ENCODE measurements at places on chromosomes 7 and 10.

GRCh38 chr10:74072503-74072902 lies 74.6 kb downstream of the VCL start:
- DNase-seq, result no peak
- H3K4me3 ChIP-seq, result no peak overlapping the region
- peaks cover 25% of the 10 kb centered on the region for H3K36me3 ChIP-seq
- no peaks in the 10 kb centered on the region for H3K27me3 ChIP-seq
- H3K4me1 ChIP-seq, result no peaks in the 10 kb centered on the region

DNA sequence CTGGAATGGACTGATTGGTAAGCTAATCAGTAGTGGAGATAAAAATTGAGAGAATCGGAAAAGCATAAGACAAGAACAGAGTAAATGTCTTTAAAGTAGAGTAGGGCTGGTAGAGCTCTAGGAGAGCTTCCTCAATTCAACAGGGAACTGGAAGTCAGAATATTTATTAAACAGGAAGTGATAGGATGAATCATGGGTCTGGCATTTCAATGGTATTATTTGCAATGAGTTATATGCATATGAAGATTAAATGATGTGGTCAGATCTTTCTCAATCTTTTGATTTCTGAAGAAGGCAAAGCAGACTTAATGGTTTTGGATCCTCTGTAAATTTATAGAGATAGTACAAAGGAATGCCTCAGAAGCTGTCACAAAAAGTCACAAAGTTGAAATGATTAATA lies 349.0 kb downstream of the HPSE2 start:
- no peak overlapping the region for H3K4me3 ChIP-seq
- H3K4me1 ChIP-seq, result no peaks in the 10 kb centered on the region
- H3K36me3 ChIP-seq, result no peaks in the 10 kb centered on the region
- no peak overlapping the region for H3K27ac ChIP-seq
- no peak for DNase-seq

DNA sequence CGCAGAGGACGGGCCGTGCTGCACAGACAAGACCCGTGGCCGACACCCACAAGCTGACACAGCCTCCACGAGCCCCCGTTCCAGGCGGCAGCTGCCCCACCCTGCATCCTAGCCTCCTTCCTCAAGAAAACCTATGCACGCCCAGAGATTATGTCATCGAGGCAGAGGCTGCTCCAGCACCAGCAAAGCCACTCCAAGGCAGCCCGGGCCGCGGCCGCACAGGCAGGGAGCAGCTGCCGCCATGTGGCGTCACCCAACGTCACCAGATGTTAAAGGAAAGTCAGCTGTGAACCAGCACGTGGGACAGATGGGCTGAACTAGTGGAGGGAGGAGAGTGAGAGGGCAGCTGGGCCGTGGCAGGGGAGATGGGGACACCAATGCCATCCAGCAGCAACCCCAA lies 59.8 kb downstream of the STK32C start:
- H3K27me3 ChIP-seq, result no peaks in the 10 kb centered on the region
- H3K36me3 ChIP-seq, result no peaks in the 10 kb centered on the region
- no peak overlapping the region for H3K4me3 ChIP-seq
- peak; percentile 68 for DNase-seq

DNA sequence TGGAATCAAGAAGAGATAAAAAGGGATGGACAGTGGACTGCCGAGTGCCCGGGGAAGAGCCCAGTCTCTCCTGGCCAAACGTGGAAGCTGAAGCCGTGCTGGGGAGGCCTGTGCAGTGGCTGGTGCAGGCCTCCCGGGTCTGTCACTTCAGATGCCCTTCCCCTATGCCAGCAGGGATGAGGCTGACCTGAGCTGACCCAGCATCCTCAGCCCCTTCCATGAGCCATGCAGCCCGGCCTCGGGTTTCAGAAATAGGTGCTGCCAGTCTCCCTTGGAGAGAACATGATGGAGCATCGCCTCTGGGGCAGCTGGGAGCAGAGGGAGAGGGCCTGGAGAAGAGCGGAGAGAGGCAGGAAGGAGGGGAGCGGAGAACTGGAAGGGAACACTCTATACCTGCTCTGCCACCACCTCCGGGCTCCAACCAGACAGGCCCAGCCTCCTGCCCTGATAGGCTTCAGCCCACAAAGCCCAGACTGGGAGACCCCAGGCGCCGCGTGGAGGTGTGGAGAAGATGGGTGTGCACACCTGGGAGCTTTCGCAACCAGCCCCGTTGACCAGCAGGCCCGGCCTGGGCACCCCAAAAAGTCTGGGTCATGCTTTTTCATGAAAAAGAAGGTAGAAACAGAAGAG lies 68.6 kb upstream of the PPP2R2D start:
- no peak overlapping the region for H3K27ac ChIP-seq
- no peak for DNase-seq
- H3K36me3 ChIP-seq, result no peaks in the 10 kb centered on the region
- no peak overlapping the region for H3K4me3 ChIP-seq
- no peaks in the 10 kb centered on the region for H3K4me1 ChIP-seq

DNA sequence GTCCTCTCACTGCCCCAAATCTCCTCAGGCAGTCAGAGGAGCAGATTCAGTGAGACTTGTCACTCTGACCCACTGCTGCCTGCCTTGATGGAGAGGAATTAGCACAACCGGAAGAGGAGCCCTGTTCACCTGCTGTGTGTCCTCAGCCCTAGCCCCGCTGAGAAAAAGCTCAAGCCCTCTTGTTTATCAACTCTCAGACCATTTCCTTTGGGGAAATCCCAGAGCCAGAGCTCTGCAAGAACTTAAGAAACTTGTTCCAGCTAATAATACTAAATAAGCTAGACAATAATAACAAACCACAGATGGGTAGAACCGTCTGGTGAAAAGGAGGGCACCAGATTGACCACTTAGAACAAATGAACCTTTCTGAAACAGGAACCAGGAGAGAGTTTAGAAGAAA lies 37.7 kb upstream of the ITGB1 start:
- no peak overlapping the region for H3K27ac ChIP-seq
- H3K4me1 ChIP-seq, result peaks cover 4% of the 10 kb centered on the region
- no peaks in the 10 kb centered on the region for H3K27me3 ChIP-seq

DNA sequence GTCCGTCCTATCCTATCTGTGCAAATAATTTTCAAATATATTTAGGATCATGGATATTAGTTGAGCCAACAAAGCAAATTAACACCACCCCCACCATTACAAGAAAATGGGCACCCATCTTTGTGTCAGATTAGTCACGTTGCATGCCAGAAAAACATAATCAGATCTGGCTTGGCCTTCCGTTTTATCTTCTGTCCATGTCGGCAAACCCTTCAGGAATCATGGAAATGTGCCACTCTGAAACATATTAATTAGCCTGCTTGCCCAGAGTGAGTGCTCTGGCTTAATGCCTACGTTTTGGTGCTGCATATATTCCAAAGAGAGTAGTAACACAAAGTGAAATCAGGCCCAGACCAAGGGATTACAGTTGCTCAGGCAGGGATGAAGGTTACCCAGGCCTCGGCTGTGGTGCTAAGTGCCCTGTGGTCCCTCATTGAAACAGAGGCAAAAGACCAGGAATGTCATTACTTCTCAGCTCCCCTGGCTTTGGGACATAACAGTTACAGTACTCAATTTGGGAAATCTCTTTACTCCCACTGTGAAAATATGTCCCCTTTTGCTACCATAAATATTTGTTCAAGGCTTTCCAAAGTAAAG lies 154.0 kb upstream of the LSM8 start:
- no peaks in the 10 kb centered on the region for H3K4me1 ChIP-seq
- no peaks in the 10 kb centered on the region for H3K36me3 ChIP-seq
- H3K27me3 ChIP-seq, result no peaks in the 10 kb centered on the region
- no peak overlapping the region for H3K4me3 ChIP-seq
- H3K27ac ChIP-seq, result no peak overlapping the region

GRCh38 chr10:72694476-72695369 lies 2.8 kb downstream of the MCU start:
- H3K4me1 ChIP-seq, result peaks cover 21% of the 10 kb centered on the region
- DNase-seq, result no peak
- H3K27ac ChIP-seq, result no peak overlapping the region
- no peaks in the 10 kb centered on the region for H3K27me3 ChIP-seq
- H3K36me3 ChIP-seq, result no peaks in the 10 kb centered on the region

- H3K36me3 ChIP-seq, result no peaks in the 10 kb centered on the region
- H3K4me3 ChIP-seq, result no peak overlapping the region
- DNase-seq, result no peak
- H3K4me1 ChIP-seq, result no peaks in the 10 kb centered on the region
- H3K27me3 ChIP-seq, result no peaks in the 10 kb centered on the region
- no peak overlapping the region for H3K27ac ChIP-seq
Observed at GRCh38 chr10:121669028-121669374, 70.8 kb upstream of the FGFR2 start.

GRCh38 chr7:87155788-87156187 lies 3.5 kb downstream of the DMTF1 start:
- peaks cover 41% of the 10 kb centered on the region for H3K4me1 ChIP-seq
- H3K27me3 ChIP-seq, result no peaks in the 10 kb centered on the region
- H3K4me3 ChIP-seq, result peak overlapping the region; percentile 64
- no peaks in the 10 kb centered on the region for H3K36me3 ChIP-seq
- DNase-seq, result no peak

- no peak overlapping the region for H3K27ac ChIP-seq
- peak; percentile 75 for DNase-seq
- H3K36me3 ChIP-seq, result no peaks in the 10 kb centered on the region
- H3K4me3 ChIP-seq, result no peak overlapping the region
Observed at GRCh38 chr7:39746103-39746819, 122.9 kb downstream of the RALA start.

DNA sequence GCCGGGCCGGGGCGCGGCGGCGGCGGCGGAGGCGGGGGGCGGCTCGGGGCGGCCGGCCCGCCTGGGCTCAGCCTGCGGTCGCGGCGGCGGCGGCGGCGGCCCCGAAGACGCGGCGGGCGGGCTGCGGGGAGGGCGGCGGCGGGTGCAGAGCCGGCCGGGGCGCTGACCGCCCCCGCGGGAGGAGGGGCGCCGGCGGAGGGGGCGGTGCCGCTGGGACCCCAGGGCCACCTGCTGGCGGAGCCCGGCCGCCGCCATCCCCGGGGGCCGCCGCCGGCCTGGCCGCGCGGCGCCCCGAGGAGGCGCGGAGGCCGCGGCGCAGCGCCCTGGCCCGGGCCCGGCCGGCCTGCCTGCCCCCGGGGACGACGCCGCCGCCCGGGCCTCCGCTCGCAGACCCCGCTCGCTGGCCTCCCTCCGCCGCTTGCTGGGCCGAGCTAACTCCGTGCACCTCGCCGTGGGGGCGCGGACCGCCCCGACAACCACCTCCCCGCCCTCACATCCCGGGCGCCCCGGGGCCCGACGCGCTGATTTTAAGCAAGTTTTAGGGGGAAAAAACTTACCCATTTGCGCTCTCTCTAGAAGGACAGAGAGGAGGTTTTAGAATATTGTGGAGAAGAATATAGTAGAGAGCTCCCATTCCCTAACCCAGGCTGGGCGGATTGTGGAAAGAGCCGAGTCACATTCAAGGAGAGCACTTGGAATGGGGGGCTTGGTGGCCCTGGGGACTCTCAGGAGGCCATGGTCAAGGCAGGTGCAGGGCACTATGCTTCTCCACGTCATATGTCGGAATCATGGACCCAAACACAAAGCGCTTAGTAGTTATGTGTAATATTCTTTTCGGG lies at the start of gene BEND7:
TSS of gene BEND7 (minus strand) at position 140 of the 839 bp plus-strand sequence. CDS start 481 bp downstream, outside the sequence.
- peaks cover 24% of the 10 kb centered on the region for H3K4me1 ChIP-seq
- no peaks in the 10 kb centered on the region for H3K27me3 ChIP-seq
- H3K27ac ChIP-seq, result peak within 1 kb of the TSS; percentile 67
- peak within 1 kb of the TSS; percentile 34 for H3K4me3 ChIP-seq
- peak; percentile 47 for DNase-seq

DNA sequence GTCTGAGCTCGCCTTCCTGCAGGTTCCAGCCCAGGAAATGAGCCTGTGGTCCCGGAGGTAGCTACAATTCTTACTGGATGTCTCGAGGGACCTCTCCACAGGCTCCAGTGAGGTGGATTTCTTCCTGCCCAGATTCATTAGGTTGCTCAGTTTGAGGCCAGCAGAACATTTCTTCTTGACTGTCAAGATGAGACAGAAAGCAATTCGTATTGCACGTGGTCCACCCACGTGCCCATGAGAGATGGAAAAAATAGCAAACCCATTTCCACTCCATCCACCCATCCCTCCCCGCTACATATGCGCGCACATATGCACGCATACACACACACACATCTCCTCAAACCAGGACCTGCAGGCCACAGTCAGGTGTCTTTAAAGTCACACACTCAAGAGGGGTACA lies 68.7 kb downstream of the VWA2 start:
- H3K36me3 ChIP-seq, result no peaks in the 10 kb centered on the region
- DNase-seq, result no peak
- no peak overlapping the region for H3K27ac ChIP-seq
- H3K4me1 ChIP-seq, result peaks cover 13% of the 10 kb centered on the region

DNA sequence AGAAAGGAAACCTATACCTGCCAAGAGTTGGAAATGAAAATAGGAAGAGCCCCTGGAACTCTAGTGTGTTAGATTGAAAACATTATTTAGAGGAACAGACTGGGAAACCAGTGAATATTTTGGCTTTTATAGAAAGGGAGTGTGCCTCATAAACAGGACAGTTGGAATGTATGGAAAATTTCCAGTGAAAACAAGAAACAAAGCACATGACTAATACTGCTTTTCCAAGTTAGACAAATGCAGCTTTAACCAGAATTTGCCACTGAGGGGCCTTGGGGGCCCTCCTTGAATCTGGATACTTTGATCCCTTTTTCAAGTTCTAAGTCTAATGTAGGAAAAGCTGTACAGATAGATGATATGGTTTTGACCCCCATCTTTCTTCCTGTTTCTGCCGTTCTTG lies 21.2 kb downstream of the ITGB8 start:
- H3K36me3 ChIP-seq, result no peaks in the 10 kb centered on the region
- H3K27ac ChIP-seq, result no peak overlapping the region
- no peaks in the 10 kb centered on the region for H3K4me1 ChIP-seq
- DNase-seq, result no peak
- no peaks in the 10 kb centered on the region for H3K27me3 ChIP-seq
- no peak overlapping the region for H3K4me3 ChIP-seq

- H3K27ac ChIP-seq, result no peak overlapping the region
- no peaks in the 10 kb centered on the region for H3K27me3 ChIP-seq
- no peak overlapping the region for H3K4me3 ChIP-seq
Observed at GRCh38 chr7:158955932-158956804, 99.8 kb downstream of the DYNC2I1 start.

DNA sequence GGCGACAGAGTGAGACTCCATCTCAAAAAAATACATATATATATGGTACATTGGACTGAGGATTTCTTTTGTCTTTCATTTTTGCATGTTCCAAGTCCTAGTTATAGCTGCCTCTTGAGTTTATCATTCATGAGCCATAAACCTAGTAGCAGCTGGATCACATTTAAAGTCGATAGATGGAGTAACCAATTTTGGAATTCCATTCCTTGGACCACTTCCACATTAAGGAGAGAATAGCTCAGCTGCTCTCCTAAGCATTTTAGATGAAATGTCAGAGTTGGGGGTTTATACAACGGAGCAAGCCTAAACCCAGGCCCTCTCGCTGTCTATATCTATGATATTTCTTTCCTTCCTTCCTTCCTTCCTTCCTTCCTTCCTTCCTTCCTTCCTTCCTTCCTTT lies 141.2 kb downstream of the LYZL1 start:
- H3K4me3 ChIP-seq, result no peak overlapping the region
- H3K27me3 ChIP-seq, result no peaks in the 10 kb centered on the region
- H3K36me3 ChIP-seq, result no peaks in the 10 kb centered on the region
- no peak overlapping the region for H3K27ac ChIP-seq
- DNase-seq, result no peak
- H3K4me1 ChIP-seq, result no peaks in the 10 kb centered on the region
